ENCODE measurements at places on chromosomes 7 and 10.

GRCh38 chr7:138000081-138000701 lies 1.7 kb downstream of the CREB3L2 start:
- no peak for DNase-seq

DNA sequence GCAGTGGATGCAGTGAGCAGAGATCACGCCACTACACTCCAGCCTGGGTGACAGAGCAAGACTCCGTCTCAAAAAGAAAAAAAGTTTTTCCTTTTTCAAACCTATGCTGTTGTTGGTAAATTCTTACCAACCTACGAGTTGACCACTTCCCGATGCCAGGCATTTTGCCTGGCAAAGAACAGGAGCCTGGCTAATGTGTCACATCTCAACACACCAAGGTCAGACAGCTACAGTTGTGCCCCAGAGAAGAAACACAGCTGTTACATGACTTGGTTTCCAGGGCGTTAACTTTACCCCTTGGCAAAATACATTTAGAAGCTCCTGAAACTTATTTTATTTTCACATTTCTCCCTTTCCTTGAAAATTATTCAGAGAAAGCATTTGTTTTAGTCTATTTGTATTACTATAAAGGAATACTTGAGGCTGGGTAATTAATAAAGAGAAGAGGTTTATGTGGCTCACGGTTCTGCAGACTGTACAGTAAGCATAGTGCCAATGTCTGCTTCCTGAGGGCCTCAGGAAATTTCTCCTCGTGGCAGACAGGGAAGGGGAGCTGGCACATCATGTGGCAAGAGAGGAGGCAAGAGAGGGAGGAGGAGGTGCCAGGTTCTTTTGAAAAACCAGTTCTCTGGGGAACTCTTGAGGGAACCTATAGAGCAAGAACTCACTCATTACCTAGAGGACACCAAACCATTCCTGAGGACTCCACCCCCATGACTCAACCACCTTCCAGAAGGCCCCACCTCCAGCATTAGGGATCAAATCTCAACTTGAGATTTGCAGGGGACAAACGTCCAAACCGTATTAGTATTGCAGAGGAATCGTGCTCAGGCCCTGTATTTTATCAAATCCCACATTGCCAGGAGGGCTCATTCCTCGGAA lies 83.3 kb downstream of the PAXIP1 start:
- no peak for DNase-seq

DNA sequence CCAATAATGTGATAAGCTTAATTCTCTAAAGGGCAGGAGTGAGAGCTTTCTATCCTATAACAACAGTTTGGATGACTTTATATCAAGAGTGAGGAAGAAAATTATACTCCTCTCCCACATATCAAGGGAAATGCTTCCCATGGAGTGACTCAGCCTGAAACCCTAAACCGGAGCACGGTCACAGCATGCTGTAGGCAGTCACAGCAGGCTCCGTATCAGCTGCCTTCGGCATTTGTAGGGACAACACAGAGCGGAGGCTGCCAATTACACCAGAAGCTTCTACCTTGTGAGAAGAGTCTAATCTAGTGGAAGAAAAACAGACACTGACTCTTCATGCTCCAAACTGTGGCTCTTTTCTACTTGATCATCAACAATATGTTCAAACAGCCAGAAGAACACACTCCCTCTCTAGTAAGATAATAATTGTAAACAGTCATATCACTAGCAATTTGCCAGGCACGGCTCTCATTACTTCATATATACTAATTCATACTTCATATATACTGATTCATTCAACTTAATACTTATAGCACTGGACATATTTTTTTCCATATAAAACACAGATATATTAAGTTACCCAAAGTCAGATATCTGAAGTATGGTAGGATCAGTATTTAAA lies 65.9 kb downstream of the DGKB start:
- DNase-seq = no peak

DNA sequence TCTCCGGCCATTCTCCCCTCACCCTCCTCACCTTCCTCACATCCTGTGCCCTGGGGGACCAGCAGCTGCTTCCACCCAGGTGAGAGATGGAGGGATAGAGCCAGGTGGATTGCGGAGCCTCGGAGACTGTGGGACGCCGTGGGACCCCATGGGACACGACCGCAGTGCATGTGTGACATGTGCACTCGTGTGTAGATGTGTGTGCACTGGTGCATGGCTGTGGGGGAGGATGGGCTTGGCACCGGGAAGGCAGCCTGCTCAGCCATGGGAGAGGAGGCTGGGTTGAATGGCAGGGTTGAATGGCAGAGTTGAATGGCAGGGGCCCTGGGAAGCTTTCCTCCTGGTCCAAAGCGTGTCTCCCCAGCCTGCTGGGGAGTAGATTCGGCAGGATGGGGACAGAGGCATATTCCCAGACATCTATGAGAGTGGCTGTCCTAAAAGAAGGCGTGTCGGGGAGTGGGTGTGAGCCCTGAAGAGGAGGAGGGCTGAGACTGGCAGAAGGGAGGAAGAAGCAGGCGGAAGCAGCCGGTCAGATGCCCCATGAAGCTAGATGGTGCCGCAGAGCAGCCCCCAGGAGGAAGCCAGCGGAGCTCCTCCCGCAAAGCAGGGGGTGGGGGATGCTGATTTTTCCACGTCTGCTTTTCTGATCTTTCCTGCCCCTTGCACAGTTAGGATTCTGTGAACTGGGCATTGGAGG lies 815 bp downstream of the GIMAP8 start:
- peak; percentile 50 for DNase-seq

DNA sequence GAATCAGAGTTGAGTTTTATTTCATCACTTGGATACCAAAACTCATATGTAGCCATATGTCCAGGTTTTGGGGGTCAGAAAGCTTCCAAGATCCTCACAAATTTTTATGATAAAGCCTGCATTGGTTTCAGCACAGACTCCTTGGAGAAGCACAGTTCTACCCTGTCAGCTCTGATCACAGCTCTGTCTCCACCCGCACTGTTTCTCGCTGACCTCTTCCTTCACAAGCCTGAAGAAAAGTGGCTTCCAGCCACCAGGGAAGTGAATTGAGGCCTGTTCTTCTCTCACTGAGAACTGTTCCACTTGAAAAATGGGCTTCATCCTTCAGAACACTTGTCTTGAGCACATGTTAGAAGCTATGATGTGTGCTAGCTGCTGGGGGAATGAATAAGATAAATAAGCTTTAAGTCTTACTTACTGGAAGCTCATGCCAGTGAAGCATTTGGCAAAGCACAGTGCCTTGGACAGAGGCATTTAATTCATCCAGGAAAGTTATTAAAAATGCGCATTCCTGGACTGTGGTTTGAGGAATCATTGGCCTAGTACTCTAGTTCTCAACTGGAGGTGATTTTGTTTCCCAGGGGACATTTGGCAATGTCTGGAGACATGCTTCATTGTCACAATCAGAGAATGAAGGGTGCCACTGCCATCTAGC lies 133.6 kb downstream of the BMPER start:
- DNase-seq = no peak

DNA sequence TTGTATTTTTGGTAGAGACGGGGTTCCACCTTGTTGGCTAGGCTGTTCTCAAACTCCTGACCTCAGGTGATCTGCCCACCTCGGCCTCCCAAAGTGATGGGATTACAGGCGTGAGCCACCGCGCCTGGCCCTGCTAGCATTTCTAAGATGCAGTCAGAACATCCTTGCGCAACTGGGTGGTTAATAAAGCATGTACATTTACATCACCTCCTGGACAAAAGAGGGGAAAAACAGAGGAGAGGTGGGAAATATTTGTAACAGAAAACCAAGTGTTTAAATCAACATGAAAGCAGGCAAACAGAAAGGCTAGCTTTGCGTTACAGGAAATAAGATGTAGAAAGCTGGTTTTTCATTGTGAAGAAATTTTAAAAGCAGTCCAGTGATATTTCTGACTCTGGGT lies 220.9 kb upstream of the KMT2E start:
- DNase-seq = no peak

DNA sequence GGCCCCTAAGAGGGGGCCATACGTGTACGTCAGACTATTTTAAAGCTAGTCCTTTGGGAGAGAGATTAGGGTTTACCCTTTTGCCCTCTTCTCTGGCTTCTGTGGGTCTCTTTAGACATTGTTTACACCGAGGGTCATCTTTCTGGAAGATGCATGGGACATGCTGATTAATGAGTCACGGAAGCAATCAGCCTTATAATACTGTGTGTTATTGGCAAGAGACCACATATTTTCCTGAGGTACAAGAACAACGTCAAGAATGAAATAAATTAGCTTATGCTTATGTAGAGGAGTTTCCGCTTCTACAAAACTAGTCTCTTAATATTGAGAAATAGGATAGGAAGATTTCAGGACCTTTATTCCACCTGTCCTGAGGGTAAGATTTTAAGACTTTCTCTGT lies 327.7 kb downstream of the BBS9 start:
- no peak for DNase-seq

GRCh38 chr7:83439026-83439425 lies 209.9 kb downstream of the SEMA3E start:
- no peak for DNase-seq

DNA sequence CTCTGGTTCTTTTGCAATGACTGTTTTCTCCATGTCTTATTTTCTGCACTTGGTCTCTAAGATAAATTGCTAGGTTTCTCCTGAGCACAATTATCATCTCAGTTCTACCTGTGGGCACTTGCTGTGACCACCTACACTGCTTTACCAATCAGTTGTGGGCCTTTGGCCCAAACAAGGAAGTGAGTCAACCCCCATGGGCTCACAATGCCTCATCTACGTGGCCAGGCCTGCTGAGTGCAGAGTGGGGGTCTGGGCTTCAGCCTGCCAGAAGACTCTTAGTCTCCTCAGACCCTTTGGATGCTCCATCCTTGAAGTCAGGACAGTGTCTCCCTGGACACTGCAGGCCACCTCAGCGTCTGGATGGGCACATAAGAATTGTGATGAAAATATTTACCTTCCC lies 20.3 kb downstream of the SCART1 start:
- DNase-seq = no peak

DNA sequence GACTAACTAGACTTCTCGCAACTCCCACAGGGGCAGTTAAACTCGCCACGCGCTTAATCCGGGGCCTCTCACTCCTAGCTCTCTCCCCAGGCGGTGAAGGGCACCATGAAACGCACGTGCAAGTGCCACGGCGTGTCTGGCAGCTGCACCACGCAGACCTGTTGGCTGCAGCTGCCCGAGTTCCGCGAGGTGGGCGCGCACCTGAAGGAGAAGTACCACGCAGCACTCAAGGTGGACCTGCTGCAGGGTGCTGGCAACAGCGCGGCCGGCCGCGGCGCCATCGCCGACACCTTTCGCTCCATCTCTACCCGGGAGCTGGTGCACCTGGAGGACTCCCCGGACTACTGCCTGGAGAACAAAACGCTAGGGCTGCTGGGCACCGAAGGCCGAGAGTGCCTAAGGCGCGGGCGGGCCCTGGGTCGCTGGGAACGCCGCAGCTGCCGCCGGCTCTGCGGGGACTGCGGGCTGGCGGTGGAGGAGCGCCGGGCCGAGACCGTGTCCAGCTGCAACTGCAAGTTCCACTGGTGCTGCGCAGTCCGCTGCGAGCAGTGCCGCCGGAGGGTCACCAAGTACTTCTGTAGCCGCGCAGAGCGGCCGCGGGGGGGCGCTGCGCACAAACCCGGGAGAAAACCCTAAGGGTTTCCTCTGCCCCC lies 19.5 kb downstream of the WNT8B start:
- peak; percentile 22 for DNase-seq

GRCh38 chr10:129210876-129211275 lies 256.2 kb upstream of the MGMT start:
- DNase-seq = no peak

DNA sequence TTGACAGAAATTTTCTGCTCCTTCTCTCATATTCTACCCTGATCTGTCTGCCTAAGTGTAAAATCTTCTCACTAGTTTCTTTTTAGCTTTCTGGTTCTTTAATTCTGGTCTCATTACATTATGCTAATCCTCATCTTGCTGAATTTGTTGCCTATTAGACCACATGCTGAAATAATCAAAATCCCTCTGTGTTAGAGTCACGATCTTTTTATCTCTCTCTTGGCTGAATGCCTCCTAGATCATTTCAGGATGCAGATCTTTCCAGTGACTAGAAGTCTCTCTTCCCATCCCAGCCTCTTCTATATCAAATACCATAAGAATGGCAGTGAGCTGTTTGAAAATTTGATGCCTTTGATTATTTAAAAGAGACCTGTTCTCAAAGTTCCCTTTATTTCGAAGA lies 661.9 kb downstream of the SORCS1 start:
- no peak for DNase-seq

DNA sequence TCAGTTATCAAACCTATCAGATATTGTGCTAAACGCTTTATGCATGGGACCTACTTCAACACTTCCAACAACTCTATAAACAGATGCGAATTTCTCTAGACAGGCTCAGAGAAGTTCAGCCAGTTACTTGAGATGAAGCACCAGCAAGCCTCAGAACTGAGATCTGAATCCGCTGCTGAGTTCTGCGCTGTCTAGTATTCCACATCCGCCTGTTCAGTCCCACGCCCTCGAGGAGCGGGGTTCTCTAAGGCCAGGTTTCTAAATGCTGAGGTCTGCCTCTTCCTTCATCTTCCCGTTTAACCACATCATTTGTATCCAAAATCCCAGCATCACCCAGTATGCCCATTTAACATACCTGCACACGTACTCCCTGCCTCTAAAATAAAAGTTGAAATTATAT lies 297.8 kb upstream of the ZNF32 start:
- no peak for DNase-seq

GRCh38 chr10:84548869-84549268 lies 220.5 kb downstream of the CCSER2 start:
- no peak for DNase-seq

DNA sequence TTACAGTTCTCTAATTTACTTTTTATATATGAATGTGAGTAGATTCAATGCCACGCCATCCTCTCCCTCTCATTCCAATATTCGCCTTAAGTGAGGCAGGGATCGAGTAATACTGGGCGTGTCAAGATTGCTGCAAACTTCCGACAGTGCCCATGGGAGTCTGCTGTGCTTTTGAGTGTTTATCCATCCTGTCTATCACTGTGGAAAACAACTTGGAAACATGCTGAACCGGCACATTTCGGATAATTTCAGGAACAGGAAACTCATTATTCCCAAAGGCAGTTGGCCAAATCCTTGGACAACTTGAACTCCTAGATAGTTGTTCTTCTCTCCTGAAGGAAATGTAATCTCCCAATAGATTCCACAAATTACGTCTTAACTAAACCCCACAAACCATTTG lies 28.5 kb downstream of the PIP4K2A start:
- no peak for DNase-seq

- no peak for DNase-seq
These were observed 32.8 kb upstream of the CDK14 start for GRCh38 chr7:90563286-90563685.

DNA sequence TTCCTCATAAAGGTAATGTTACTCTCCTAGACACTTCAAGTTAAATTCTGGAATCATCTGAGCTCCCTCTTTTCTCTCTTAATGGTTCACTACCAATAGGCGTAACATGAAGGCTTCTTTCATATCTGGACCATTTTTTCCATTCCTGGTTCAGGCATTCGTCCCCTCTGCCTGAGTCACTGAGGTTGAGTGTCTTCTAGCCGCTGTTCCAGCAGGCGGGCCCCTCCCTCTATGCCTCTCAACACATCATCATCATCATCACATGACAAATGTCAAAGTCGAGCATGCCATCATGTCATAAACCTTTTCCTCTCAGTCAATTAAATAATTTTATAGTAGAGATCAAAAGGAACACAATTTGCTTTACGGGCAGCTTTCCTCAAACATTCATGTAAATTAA lies 168.9 kb upstream of the ASAH2 start:
- DNase-seq = no peak

- no peak for DNase-seq
These were observed 32.1 kb downstream of the VWC2 start for GRCh38 chr7:49805371-49806007.

GRCh38 chr10:76111986-76112825 lies 680.8 kb downstream of the LRMDA start:
- DNase-seq = no peak

- DNase-seq = no peak
These were observed 356.2 kb upstream of the LRGUK start for GRCh38 chr7:133770863-133771492.
